HepG2 (cell line): ENCODE measurements at places on chromosomes 2 and 18. TPM values are rescaled to one million over a fixed set of nuclear protein-coding genes. Genes with fewer than 3 reads are reported as not detected.

The TEX44 gene
- not detected in 2 replicates for total RNA-seq

- H3K27me3 ChIP-seq: peaks cover 2% of the 10 kb centered on the region
- no peak overlapping the region for H3K27ac ChIP-seq
These were observed 31.7 kb downstream of the PCARE start for GRCh38 chr2:29042561-29043075.

GRCh38 chr2:69911985-69912563 is 2.8 kb upstream of the MXD1 start:
- H3K4me1 ChIP-seq: peaks cover 26% of the 10 kb centered on the region
- H3K36me3 ChIP-seq: peaks cover 9% of the 10 kb centered on the region; the same call in 1 of the 2 replicates
- H3K27me3 ChIP-seq: no peaks in the 10 kb centered on the region
- no peak overlapping the region for H3K27ac ChIP-seq

The GCFC2 gene
- 49.0 and 65.8 TPM in 2 replicates for total RNA-seq
